CMK (cell line): ENCODE measurements at places on chromosomes 5 and 9.

GRCh38 chr5:52262844-52263243 is 524.9 kb upstream of the ITGA1 start:
- DNase-seq = no peak

- no peak for DNase-seq
Measured at GRCh38 chr9:38047301-38048251, 21.5 kb downstream of the SHB start.

- DNase-seq = no peak
Measured at GRCh38 chr9:6079386-6079785, 64.0 kb upstream of the RANBP6 start.

DNA sequence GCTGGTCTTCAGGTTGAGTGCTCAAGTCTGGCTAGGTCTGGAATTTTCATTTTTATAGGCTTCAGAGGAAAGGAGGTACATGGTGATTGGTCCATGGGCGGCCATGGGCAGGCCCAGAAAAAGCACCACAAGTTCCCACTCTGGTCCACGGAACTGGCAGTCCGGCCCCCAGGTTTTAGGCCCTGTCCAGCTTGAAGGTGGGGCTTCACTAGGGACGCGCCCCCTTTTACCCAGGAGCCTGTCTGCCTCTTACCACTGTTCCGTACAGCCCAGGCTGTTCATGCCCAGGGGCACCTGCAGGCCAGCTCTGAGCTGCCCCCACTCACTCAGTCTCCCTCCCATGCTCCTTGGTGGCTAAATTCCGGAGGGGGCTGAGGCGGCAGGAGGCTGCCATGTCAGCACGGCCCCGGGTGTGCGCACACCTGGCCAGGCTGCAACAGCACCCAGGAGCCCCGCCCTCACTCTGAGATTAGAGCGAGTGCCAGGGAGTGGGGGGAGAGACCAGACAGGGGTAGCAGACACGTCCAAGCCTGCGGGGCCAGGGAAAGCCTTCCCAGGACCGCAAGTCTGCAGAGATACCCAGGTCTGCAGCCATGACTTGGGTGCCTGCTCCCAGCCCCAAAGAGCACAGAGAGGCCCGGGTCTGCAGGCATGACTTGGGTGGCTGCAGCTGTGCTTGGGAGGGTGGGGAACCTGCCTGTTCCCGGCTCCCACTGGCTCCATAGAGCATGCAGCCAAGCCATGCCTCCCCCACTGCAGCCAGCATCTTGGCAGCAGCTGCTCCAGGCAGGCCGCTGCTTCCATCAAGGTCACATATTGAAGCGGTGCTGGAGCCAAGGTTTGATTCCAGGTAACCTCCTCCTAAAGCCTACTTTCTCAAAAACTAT is 390.2 kb upstream of the SGCD start:
- DNase-seq = no peak

GRCh38 chr5:52896534-52897237 is 92.5 kb upstream of the ITGA2 start:
- DNase-seq = no peak

DNA sequence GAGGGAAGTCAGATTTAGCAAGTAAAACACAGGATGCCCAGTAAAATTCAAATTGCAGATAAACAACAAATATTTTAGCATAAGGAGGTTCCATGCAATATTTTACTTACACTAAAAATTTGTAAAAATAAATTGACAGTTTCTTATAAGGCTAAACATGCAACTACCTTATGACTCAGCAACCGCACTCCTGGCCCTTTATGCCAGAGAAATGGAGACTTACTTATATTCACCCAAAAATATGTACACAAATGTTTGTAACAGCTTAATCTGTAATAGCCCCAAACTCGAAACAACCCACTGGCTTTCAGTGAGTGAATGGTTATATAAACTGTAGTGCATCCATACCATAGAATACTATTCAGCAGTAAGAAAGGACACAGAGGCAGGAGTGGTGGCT is 28.6 kb upstream of the TRIM14 start:
- DNase-seq = no peak
